ENCODE measurements at places on chromosomes 2 and 18.

DNA sequence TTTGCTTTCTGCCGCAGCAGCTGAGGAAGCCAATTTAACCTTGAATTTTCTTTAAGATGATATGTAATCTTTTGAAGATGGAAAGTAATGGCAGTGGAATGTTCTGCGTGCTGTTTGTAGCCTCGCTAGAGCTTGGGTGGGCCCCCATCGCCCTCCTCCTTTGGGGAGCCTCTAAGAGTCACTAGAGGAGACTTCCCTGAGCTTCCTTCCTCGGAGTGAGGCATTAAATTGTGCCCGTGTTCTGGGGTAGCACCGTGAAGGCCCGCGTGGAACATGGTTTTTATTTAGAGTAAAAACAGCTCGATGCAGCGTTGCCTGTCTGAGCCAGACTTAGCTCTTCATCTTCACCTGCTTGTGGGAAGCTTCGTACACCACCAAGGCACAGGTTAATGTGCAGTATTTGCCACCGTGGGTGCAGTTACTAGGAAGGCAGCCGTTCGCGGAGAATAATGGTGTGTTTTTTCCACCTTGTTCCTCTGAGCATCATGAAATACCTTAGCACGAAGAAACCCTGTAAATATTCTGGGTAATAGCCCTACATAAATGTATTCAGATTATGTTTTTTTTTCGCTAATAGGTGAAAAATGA, 38.5 kb downstream of the NCK2 start:
- no peak for DNase-seq

DNA sequence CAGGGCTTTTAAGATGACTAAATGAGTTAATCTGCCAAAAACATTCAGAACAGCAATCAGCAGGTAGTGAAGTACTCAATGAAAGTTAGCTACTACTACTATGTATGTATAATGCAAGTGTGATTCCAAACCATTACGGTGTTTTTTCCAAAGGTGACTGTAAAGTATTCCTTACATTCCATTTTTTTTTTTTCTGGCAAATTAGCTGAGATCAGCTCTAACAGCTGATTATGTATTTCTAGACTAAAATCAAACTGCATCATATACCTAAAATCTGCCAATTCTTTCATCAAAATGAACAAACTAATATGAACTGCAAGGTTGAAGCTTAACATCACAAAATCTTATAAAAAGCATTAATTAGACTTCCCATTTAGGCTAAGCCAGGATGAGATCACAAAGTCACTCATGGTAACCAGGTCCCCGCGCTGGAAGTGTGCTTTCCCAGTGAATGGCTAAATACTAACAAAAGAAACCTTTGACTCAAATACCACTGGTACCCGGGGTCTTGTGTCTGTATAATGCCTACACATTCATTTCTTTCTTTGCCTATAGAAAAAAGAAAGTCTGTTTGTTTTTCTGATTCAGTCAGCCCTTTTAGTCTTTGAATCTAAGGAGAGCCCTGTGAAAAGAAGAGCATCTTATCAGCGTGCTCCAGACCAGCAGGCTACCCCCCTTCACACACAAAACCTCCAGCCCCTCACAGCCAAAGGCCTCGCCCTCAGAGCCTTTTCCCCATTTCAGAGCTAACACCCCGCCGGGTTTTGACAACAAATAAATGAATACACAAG, 88.3 kb downstream of the RBMS1 start:
- DNase-seq: no peak

- no peak for DNase-seq
Measured at GRCh38 chr2:120983344-120983743, 247.7 kb downstream of the GLI2 start.

- DNase-seq: no peak
Measured at GRCh38 chr2:223090540-223091235, 38.7 kb downstream of the KCNE4 start.

- no peak for DNase-seq
Measured at GRCh38 chr2:119736021-119736420, 23.7 kb upstream of the PTPN4 start.

Data from psoas muscle (tissue), 8 donors.